ENCODE measurements at places on chromosomes 5 and 9. TPM values are rescaled to one million over a fixed set of nuclear protein-coding genes. Genes with fewer than 3 reads are reported as not detected.

DNA sequence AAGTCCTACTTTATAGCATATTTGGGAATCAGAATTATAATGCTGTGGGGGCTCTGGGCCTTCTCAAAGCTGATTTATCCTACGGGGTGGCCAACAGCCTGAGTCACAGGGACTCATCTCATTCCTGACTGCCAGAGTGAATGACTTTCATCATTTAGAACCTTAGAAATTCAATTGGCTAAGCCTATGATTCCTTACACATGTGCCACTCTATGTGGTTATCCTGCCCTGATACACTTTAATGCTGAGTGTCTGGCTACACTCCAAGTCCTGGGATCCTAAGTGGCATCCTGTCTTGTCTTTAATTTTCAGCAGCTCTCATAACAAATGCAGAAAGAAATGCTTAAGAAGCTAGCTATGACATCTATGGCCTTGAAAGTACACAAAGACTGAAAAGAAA, 75.2 kb upstream of the FREM1 start:
- DNase-seq = no peak
- H3K36me3 ChIP-seq = no peaks in the 10 kb centered on the region
- no peaks in the 10 kb centered on the region for H3K27me3 ChIP-seq

DNA sequence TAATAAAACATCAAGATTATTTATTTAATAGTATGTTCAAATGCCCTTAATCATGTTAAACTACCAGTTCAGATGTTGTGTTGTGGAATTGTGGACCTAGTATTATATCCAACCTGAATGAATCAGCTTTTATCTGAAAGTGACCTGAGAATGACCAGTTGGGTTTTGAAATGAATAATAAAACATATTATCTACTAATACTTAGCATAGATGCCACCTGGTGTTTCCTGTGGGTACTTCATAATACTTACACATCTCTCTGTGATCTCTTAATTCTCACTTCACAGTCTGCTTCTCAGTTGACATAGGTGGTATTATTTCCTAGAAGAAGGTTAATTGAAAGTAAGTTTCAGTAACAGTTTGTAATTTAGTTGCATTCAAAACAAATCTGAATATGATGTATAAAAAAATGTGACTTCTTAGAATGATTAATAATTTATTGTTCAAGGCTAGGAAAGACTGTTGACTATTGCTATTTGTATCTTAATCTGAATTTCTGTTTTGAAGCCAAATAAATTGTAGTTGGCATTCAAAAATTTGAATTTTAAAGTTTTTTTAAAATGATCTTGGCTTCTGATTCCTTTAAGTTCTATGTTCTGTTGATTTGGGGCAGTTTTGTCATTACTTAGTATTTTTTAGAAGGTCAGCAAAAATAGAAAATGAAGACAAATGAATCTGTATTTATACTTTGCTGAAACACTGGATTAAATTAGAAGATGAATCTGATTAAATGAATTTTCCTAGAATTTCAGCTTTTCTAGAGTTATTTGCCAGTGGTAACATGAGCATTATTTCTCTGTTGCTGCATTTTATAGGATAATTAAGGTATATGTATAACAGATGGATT, 48.2 kb downstream of the KIF2A start:
- no peak overlapping the region for H3K4me3 ChIP-seq
- peaks cover 70% of the 10 kb centered on the region for H3K36me3 ChIP-seq
- H3K4me1 ChIP-seq = no peaks in the 10 kb centered on the region
- no peaks in the 10 kb centered on the region for H3K27me3 ChIP-seq

DNA sequence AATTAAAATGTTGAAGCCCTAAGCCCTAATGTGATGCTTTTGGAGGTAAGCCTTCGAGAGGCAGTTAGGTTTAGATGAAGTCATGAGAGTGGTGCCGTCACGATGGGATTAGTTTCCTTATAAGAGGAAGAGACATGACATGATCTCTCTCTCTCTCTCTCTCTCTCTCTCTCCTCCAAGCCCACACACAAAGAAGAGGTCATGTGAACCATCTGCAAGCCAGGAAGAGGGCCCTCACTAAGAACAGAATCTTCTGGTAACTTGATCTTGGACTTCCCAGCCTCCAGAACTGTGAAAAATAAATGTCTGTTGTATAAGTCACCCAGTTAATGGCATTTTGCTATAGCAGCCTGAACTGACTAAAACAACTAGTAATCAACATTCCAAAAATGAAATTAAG, 175.5 kb downstream of the GNA14 start:
- H3K4me3 ChIP-seq = no peak overlapping the region
- H3K27me3 ChIP-seq = no peaks in the 10 kb centered on the region
- DNase-seq = no peak
- no peaks in the 10 kb centered on the region for H3K36me3 ChIP-seq
- H3K27ac ChIP-seq = no peak overlapping the region

DNA sequence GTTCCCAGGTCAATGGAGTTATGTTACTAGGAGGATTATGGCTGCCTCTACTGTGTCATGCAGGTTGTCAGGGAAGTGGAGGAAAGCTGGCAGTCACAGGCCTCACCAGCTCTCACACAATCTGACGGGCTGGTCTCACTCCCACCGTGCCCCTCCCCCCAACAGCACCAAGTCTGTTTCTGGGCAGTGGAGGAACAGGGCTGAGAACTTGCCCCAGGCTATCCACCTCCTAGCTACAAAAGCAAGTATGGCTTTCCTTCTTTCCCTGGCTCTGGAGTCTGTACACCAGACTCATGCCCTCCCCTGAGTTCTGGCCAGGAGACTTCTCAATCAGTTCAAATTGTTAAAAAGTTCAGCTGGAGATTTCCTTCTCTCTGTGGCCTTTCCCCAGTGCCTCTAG, 25.7 kb upstream of the RIOK2 start:
- no peak for DNase-seq
- H3K27ac ChIP-seq = no peak overlapping the region
- no peaks in the 10 kb centered on the region for H3K36me3 ChIP-seq
- H3K27me3 ChIP-seq = no peaks in the 10 kb centered on the region

DNA sequence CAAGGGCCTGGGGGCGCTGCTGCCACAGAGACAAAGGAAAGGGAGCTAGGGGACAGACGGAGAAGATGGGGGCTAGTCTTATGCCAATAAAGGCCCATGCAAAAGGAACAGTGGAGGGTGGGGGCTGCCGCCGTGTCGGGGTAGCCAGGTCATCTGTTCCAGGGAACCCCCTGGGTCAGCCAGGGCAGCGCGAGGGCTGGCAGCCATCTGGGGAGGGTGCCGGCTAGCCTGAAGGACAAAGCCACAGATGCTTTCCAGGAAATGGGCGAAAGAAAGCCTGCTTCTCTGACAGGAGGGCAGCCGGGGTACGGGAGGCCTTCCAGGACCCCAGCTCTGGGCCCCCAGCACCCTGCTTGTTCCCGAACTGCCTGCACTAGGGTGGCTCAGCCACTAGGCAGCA, 1.6 kb upstream of the CARD9 start:
- DNase-seq = no peak
- H3K36me3 ChIP-seq = no peaks in the 10 kb centered on the region
- H3K27ac ChIP-seq = no peak overlapping the region
- H3K4me3 ChIP-seq = no peak overlapping the region

GRCh38 chr5:150665044-150665443, 4.0 kb downstream of the MYOZ3 start:
- no peak for DNase-seq
- H3K27me3 ChIP-seq = peaks cover 4% of the 10 kb centered on the region
- no peaks in the 10 kb centered on the region for H3K36me3 ChIP-seq
- H3K4me1 ChIP-seq = no peaks in the 10 kb centered on the region

DNA sequence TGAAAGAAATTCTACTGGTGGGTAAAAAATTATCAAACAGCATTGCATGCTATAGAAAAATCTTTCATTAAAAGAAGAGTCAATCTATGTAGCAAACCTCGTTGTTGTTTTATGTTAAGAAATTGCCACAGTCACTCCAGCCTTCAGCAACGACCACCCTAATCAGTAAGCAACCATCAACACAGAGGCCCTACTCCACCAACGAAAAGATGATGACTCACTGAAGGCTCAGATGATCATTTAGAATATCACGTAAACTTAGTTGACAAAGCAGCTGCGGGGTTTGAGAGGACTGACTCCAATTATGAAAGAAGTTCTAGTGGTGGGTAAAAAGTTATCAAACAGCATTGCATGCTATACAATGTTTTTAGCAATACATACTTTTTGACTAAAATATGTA, 242.6 kb downstream of the DRD1 start:
- no peaks in the 10 kb centered on the region for H3K27me3 ChIP-seq
- H3K4me3 ChIP-seq = no peak overlapping the region
- H3K27ac ChIP-seq = no peak overlapping the region
- DNase-seq = no peak
- H3K4me1 ChIP-seq = no peaks in the 10 kb centered on the region

The LRRC8A gene
- polyA plus RNA-seq = 25.2 TPM

Measured in sigmoid colon (tissue), 7 donors.